ENCODE measurements at places on chromosomes 2 and 18.
A peak's percentile ranks its signal among the peaks of the same experiment; 100 is the strongest.

DNA sequence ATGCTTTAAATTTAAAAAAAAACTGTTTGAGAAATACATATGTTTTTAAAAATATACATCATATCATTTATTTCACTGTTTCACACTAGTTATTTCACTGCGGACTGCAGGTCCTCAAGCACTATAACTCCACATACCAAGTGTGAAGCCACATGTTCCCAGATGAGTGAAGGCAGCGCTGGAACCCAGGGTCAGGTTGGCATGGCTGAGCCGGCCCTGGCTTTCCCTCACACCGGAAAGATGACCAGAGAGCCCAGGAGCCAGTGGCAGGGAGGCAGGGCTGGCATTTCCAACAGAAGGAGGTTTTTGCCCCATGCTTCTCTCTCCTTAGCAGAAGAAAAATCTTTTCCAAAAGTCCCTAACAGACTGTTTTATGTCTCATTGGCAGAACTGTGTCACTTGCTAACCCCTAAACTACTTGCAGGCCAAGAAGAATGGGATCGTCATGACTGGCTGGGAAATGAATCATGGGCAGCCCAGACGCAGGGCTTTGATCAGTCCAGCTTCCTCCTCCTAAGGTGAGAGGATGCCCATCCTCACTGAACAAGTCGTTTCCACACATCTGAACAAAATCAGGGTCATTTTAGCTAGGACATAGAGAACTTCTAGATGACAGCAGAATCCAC is 287.6 kb upstream of the HNRNPA3 start:
- no peak for DNase-seq

GRCh38 chr2:223884399-223884798 is 47.0 kb upstream of the AP1S3 start:
- no peak for DNase-seq

- no peak for DNase-seq
Observed at GRCh38 chr2:86747711-86748639, 27.9 kb downstream of the RMND5A start.

DNA sequence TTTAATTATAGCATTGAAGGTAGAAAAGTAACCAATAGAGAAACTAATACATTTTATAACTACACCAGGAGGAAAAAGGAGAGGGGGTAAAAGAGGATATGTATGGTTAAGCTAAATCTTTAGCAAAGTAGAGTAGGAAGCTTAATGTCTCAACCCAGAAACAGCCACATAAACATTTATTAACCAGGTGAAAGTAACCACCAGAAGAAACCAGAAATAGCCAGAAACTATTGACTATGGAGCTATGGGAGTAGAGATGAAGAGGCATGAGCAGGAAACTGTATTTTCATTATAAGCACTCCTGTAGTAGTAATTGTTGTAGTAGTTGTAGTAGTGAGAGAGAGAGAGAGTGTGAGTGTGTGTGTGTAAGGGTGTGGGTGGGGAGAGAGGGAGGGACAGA is 617.5 kb upstream of the CHAC2 start:
- DNase-seq: no peak

DNA sequence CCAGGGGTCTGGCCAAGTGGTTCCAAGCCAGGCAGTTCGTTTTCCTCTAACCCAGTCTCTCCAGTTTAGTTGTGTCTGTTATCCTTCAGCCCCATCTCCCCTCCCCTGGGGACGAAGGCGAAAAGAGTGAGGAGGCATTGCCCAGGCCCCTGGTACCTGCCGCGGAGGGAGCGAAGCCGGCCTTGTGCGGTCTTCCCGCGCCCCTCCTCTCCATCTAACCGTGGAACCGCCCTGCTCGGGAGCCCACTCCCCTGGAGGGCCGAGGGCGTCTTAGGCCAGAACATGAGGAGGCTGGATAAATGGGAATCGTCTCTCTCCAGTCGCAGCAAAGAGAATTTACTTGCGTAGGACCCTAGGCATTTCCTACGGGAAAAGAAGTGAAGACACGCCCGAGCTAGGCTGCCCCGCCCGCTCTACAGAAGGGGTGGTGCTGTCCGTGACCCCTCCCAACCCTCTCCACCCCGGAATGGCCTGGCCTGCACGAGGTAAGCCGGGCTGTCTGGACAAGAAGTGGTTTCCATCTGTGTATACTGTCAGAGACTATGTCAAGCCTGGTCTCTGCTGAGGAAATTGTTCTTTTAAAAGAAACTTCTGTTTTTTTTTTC is 156.2 kb downstream of the MIB1 start:
- no peak for DNase-seq

- DNase-seq: peak; percentile 42
Observed at GRCh38 chr2:226796012-226796839, 3.4 kb downstream of the IRS1 start.

DNA sequence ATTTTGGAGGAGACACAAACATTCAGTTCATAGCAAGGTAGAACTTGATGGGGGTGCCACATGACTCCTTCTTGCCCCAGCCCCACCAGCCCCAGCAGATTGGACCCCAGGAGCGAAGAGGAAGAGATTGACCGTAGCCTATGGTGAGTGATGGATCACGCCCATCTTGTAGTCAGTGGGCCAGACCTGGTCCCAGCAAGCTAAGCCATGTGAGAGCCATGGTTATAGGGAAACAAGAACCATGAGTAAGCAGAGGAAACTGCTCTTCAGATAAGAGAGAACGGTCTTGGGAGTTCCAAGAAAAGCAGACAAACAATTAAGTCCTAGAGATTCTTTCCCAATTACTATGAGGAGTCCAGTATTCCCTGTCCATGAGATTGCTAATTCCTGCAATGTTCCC is 4.6 kb upstream of the TCF4 start:
- DNase-seq: no peak

DNA sequence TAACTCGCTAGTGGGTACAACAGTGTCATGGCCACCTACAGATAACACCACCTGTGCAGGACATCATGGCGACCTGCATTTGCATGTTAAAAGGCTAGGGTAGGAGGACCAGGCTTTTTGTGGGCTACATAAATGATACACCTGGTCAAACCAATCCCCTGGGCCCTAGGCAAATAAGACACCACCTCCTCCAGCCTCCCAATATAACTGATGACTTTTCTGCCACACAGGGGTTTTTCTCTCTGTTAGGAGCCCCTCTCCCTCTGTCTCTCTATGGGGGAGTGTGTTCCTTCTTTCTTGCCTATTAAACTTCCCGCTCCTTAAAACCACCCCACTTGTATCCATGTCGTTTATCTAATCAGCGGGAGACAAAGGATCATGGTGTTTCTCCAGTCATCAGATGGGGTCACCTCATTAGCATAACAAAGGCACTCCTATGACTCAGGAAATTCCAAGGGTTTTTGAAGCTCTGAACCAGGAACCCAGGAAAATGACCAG is 10.8 kb upstream of the BUB1 start:
- DNase-seq: no peak

- no peak for DNase-seq
Observed at GRCh38 chr2:218517434-218518206, 50.5 kb downstream of the USP37 start.

Data from Right ventricle myocardium superior (tissue), 1 donor.